Fibroblast of pulmonary artery (primary cell): ENCODE measurements at places on chromosomes 16 and 17.

DNA sequence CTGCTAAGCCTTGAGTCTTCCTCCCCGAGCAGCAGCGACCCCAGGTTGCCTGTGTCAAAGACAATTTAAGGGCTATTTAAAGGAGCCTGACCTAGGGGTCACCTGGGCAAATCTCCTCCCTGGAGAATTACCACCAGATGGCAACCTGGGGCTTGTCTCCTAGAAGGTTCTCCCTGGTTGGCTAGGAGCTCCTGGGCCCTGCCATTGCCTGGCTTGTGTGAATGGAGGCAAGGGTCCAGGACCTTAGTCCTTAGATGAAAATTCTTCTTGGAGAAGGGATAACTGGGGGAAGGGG lies 51.3 kb upstream of the TAC4 start:
- peak; percentile 4 for DNase-seq

DNA sequence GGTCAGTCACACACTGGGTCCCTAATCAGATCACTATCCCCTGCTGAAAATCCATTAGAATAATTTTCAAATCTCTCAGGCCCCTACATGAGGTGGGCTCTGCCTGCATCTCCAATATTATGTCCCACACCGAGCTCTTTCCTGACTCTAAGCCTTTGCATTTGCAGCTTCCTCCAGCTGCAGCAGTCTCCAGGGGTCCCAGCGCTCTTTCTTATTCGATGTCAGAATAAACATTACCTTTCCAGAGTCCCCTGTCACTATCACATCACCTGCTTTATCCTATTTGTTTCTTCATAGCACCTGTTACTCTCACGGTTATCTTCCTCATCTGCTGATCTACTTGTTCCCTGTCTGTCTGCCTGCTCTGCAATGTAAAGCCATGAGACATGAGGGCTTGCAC lies 57.3 kb upstream of the MON1B start:
- no peak for DNase-seq

DNA sequence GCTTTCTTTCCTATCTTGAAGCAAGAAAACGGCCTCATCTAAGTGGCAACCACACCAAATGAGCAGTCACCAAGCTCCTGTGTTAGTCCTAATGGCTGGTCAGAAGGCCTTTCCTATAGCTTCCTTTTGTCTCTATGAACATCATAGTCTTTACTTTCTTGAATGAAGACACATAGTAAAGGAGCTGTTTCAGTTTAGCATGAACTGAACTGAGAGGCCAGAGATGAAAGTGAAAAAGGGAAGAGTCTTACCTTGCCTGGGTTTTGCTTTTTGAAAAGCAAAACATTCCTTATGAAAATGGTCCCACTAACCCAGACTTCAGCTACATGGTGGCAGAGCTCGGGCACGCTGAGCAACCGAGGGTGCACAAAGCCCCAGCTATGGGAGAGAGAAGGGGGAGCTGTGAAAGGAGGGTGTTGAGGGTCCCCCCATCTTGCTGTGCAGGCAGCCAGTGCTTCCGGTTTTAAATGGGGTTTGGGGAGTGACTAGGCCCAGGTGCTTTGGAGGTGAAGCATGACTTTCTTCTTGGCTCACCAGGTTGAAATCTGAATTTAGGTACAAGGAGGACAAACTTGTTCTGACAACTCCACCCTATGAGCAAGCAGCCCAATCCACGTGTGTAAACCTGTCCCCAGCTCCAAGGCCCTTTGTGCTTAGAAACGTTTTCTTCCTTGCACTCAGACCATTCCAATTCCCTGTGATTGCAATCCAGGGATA lies 9.1 kb upstream of the PSMC3IP start:
- no peak for DNase-seq

- DNase-seq: no peak
These were observed 75.1 kb downstream of the METRNL start for GRCh38 chr17:83154311-83155127.

- DNase-seq: no peak
These were observed 159.2 kb downstream of the XYLT1 start for GRCh38 chr16:17311333-17312093.

DNA sequence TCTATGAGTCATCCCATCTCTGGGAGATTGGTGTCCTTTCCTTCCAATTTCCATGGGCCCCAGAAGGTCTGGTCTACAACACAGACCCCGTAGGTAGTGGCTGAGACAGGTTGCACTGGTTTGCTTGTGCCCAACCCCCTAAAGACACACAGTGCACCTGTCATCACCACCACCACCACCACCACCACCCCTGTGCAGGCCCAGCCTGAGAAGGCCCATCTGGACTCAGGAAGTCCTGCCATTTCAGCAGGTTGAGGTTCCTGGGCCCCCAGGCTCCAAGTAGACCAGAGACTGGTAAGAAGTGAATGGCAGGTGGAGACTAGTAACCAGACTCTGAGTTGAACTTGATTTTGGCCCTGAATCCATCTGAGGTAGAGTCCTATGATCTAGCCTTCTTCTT lies 25.9 kb upstream of the PHB1 start:
- no peak for DNase-seq

DNA sequence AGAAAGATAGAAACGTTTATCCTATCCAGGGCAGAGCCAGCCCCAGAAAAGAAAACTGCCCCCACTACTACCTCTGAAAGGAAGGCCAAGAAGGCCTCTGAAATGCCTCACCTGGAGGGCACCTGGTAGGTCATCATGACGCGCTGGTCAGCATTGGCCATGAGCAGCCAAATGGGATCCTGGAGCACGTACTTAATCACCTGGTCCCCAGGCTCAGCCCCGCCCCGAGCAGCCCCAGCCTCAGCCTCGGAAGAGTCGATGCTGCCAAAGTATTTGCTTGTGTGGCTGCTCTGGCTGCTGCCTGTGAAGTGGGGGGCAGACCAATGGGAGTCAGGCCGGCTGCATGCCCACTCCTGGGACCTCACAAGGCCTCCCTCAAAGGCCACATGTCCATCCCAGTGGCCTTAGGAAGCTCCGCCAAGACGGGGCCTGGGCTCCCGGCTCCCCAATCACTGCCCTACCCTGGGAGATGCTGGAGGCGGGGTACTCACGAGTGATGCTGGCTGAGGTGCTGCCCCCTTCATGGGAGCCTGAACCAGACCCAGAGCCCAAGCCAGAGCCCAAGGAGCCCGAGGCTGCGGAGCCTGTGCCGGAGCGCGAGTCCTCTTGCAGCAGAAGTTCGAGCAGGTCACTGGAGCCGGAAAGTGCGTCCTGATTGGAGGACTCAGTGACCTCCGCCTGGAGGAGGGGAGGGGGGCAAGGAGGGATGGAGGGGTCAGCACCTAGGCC lies 9.9 kb downstream of the PER1 start:
- DNase-seq: no peak

DNA sequence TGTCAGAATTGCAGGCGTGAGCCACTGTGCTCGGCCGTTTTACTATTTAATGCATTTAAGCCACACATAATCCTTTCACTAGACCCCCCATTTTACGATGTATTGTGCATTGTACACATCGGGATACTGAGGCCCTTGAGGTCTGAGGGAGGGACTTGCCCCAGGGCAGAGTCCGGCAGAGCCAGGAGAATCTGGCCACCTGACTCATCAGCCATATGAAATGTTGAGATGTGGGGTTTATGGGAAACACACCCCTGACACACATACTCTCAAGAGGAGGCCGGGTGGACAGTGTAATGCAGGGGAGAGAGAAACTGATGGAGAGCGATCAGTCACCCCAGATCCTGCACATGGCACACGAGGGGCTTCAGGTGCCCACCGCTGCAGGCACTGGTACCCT lies 196.6 kb downstream of the ZNF423 start:
- no peak for DNase-seq

DNA sequence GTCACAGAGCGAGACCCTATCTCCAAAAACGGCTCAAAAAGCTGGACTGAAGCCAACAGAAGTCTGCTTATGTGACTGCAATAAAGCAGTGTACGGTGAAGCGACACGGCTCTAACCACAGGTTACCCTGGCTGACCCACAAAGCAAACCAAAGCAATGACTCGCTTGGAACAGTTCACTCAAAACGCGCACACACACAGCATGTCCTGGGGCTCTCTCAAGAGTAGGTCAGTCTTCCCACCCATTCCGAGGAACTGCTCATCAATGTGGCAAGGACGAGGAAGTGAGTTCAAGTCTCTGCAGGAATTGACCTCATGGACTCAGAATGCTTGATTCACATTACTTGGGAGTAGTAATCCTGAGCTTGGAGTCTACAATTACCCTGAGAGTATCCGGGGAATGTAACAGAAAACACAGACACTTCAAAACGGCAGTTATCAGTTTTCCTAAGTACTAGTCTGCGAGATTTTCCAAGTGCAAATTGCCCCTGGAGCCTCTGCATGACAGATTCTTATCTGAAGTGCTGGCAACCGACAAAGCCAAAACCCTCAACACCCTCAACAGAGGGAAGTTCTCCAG lies 25.4 kb downstream of the PELP1 start:
- DNase-seq: peak; percentile 72

- no peak for DNase-seq
These were observed 1.4 kb downstream of the MMD start for GRCh38 chr17:55420067-55420775.

GRCh38 chr16:78235168-78235800 lies 135.8 kb downstream of the WWOX start:
- peak; percentile 58 for DNase-seq

GRCh38 chr16:27701381-27701780 lies 151.4 kb downstream of the KATNIP start:
- DNase-seq: no peak

- no peak for DNase-seq
These were observed 4.0 kb downstream of the CDH15 start for GRCh38 chr16:89175280-89176146.

GRCh38 chr17:43003542-43004172 lies 2.9 kb upstream of the IFI35 start:
- no peak for DNase-seq

GRCh38 chr17:57940231-57940630 lies 15.0 kb downstream of the CUEDC1 start:
- DNase-seq: no peak
